ENCODE measurements at places on chromosomes 3 and 15.

DNA sequence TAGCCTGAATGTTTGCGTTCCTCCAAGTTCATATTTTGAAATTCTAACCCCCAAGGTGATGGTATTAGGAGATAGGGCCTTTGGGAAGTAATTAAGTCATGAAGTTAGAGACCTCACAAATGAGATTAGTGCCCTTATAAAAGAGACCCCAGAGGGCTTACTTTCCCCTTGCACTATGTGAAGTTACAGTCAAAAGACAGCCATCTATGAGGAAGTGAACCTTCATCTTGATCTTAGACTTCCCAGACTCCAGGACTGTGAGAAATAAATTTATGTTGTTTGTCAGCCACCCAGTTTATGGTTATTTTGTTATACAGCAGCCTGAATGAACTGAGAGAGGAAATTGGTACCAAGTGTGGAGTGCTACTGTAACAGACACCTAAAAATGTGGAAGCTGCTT is 74.4 kb downstream of the DAPK2 start:
- no peak for DNase-seq

DNA sequence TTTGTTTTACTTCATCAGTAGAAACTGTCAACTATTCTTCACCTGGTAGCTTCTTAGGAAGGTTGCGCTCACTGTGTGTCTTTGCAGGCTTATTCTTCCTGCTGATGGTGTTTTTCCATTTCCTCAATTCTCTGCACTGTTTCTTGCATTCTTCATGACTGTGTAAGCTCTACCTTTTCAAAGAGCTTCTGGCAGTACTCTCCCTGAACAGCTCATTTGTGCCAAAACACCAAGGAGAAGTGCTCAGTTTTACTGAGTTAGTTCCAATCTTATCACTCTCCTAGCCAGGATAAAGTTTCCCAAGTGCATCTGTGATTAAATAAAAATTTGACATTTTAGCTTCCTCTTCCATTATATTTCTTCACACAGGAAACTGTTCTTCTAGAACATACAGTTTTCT is 339.8 kb downstream of the EPHA3 start:
- DNase-seq: no peak

DNA sequence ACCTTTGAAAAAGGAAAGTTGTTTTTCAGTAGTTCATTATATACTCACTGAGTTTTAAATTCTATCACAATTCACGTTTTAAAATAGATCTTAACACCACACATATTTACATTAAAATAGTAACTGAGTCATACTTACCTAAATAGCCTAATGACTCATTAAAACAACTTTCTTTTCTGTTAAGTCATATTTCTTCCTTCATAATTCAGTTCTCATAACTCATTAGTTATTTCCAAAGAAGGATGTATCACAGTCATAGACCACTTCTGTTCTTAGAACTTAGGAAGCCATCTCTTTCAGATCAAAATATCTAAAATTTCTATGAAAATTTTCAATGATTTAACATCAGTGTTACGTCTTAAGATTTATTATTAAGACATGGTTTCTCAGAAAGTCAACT is 885.9 kb downstream of the FHIT start:
- no peak for DNase-seq

GRCh38 chr3:123728014-123728413 is 143.2 kb upstream of the HACD2 start:
- DNase-seq: no peak

DNA sequence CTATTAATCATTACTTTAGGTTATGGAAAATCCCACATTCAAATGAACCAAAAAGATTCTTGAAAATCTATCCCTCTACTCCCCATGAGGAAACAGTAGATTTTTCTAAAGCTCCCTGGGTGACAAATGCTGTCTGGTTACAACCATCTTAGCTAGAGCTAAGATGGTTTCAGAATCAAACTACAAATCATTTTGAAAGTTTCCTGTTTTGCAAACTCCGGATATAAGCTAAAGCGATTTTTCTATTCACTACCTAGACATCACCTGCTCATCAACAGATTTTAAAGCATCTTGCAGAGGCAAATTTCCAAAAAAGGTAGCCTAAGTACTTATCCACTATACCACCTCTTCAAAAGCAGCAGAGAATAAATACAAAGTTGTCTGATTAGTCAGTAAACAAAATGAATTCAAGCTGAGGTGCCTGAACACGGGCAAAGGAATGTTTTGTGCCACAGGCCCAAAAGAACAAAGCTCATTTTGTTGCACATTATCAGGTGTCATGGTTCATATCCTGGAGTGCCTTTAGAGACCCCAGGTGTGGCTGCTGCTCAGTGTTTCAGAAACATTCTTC is 204.9 kb downstream of the TNIK start:
- no peak for DNase-seq

All from iPS DF 6.9 (cell line).